ENCODE measurements at places on chromosomes 16 and 17.

DNA sequence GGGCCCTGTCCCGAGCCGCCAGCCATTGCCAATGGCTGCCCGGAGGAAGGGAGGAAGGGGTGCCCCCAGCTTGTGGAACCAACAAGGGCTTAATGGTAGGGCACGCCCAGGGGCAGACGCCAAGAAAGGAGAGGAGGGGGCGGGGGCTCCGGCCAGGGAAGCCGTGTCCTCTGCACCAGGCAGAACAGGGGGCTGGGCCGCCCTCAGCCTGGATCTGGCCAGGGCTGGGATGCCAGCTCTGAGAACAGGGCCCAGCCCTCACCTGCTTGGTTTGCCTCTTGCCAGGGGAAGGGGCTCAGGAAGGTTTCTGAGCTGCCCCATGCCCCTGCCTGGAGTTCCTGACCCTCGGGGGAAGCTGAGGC, 35.8 kb upstream of the SLC38A10 start:
- DNase-seq = no peak

DNA sequence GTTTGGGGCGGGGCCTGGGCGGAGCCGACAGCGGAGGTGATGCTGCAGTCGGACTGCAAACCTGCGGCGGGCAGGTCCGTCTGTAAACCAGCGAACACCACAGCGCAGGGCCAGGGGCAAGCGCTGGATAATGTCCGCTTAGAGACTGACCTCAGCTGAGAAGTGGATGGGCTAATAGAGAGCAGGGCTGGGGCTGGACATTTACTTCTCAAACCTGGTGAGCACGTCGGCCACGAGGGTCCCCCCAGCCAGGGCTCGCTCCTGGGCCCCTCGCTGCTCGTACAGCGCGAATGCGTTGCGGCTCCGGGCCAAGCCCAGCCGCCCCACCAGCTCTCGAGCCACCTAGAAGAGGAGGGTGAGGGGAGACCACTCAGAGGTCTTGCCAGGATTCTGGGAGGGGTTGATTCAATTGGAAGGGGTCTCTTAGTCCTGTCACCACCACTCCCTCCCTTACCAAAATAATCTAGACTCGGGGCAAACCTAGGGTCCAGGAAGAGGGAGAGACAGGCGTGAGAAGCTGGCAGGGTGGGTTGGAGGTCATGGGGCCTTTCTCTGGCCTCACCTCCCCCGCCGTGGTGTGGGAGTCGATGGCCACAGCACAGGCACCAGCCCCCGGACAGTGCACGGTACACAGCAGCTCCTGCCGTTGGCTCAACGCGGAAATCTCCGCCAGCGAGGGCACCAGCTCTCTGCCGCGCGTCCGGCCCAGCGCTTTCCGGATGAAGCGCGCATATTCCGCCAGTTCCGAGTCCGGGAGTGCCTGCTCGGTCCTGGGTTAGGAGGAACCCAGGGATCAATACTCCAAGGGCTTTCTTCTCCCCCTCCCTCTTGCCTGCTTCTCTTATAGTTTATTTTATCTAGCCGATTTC, 5.8 kb downstream of the PLEKHH3 start:
- peak; percentile 28 for DNase-seq

DNA sequence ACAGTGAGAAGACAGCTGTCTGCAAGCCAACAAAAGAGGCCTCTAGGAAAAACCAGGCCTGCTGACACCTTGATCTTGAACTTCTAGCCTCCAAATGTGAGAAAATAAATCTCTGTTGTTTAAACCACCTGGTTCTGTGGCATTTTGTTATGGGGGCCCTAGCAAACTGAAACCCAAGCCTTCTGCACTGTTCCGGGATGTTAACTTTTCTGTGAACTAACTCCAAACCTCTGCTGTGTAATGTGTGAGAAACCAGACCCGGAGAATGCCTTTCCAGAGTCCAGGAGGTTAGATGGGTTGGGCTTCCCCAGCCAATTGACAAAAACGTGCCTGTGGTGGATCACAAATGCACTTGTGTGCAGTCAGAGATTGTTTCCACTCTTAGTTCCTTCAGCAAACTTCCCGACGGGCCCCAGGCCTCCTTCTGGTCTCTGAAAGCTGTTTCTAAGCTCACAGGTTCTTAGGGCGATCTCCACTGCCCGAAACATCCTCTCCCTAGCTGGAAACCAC, 13.6 kb upstream of the GGA2 start:
- DNase-seq = no peak

DNA sequence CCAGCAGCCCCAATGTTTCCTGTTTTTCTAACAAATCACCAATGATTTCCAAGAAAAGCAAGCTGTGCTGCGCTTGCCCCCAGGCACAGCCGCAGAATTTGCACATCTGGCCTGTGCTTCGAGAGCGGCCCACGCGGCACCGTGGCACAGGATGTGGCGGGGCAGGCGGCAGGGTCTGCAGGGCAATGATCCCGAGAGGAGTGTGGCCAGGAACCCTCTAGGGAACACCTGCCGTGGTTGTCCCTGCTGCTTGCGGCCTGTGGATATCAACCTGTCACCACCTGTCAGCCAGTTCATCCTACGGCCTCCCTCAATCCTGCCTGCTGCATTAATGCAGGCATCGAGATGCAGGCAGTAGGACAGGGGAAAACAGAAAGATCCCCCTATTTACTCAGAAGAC, 24.0 kb downstream of the PIK3R5 start:
- DNase-seq = no peak

GRCh38 chr16:56789360-56789759, 59.4 kb downstream of the NUP93 start:
- no peak for DNase-seq

GRCh38 chr17:77690271-77691161, 268.0 kb upstream of the TNRC6C start:
- DNase-seq = no peak

GRCh38 chr17:79572136-79572925, 38.5 kb downstream of the RBFOX3 start:
- DNase-seq = no peak

DNA sequence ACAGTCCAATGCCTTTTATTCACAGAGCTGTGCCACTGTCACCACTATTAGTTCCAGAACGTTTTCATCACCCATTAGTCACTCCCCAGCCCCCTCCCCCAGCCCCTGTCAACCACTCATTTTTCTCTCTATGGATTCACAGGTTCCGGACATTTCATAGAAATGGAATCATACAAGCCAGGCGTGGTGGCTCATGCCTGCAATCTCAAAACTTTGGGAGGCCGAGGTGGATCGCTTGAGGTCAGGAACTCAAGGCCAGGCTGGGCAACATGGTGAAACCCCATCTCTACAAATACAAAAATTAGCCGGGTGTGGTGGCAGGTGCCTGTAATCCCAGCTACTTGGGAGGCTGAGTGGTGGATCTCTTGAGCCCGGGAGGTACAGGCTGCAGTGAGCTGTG, 759 bp upstream of the PAM16 start:
- DNase-seq = no peak

GRCh38 chr17:76887802-76888201, 19.6 kb downstream of the MGAT5B start:
- DNase-seq = peak; percentile 7

DNA sequence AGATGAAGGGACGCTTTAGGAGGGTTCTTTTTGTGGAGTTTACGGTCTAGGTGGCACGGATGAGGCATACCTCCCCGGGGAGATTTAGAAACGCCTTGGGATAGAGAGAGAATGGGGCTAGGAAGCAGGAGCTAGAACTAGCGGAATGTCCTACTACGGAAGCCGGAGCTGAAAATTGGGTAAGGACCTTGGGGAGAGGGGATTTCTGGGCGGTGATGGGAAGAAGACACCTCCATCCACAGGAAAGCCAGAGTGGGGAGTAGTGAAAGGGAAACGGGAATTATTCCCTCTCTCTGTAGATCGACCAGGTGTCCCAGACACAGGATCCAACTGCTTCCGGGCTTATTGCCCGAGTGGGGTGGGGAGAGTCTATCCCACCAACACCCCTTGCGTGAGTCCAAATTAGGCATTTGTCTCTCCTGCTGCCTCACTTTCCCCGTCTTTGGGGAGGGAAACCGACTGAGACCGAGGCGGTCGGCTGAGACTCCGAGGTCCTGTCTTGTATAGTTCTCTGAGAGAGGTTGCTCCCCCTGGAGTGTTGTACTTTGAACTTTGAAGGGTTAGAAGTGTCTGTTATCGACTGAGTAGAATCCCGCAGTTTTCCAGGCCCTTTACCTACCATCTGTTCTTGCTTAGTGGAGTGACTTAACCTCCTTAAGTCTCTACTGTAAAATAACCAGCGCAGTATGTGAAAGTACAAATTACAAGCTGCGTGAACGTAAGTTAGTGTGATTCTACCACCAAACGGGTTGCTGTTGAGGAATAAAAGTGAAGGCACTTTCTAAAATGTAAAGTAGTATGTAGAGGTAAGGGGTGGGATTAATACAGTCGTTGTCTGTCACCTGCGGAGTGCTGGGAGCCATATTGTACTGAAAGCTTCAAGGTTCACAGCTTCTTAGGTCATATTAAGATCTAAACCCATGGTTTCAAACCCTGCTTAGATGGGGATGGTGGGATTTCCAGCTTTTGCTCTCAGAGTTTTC, 1.0 kb downstream of the RSPRY1 start:
- DNase-seq = peak; percentile 46
